ENCODE measurements at places on chromosomes 7 and 10. TPM values are rescaled to one million over a fixed set of nuclear protein-coding genes. Genes with fewer than 3 reads are reported as not detected.

The PIP gene
- total RNA-seq: not detected

The MYL7 gene
- 1.6 TPM for total RNA-seq

The ELN gene
- total RNA-seq: 3.9 TPM

The VAX1 gene
- total RNA-seq: not detected

The TAS2R41 gene
- total RNA-seq: 0.31 TPM
